ENCODE measurements at places on chromosomes 6 and 20.

GRCh38 chr6:4055420-4056041, 23.4 kb downstream of the FAM217A start:
- DNase-seq, result no peak

GRCh38 chr6:136014454-136015437, 163.2 kb downstream of the PDE7B start:
- no peak for DNase-seq

GRCh38 chr6:166929542-166930189, 26.7 kb downstream of the RNASET2 start:
- no peak for DNase-seq

- no peak for DNase-seq
These were observed 503.2 kb downstream of the CDKAL1 start for GRCh38 chr6:21037453-21037852.

GRCh38 chr6:10555625-10556309, 34.6 kb downstream of the GCNT2 start:
- DNase-seq, result no peak

DNA sequence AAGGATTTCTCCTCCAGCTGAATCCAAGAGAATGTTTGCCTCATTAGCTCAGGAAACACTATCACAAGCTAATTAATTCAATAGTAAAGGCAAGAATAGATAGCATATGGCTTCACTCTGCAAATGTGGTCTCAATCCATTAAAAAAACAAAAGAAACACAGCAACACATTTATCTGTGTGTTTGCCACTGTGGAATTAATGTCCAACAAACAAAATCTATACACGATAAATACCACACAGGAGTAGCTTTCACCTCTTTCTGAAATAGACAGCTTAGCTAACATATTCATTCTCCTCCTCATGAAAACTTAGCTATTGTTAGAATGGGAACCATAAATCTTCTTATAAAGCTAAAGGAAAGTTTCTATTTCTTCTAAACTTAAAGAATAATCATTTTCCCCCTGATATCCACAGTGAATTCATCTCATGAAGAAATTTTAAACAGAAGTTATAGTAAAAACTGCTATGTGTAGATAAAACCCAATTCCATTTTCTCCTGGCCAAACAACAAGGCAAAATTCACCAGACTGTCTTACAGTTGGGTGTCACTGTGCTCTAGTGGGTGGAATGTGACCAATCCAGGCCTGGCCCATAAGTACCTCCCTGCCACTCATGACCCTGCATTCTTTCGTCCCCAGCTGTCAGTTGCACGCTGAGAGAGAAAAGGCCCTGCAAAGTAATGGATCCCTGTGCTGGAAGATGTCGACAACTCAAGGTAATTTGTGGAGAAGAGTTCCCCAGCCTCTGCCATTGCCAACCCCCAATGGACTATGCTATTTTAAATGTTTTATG, 92.9 kb upstream of the NRSN1 start:
- DNase-seq, result no peak

DNA sequence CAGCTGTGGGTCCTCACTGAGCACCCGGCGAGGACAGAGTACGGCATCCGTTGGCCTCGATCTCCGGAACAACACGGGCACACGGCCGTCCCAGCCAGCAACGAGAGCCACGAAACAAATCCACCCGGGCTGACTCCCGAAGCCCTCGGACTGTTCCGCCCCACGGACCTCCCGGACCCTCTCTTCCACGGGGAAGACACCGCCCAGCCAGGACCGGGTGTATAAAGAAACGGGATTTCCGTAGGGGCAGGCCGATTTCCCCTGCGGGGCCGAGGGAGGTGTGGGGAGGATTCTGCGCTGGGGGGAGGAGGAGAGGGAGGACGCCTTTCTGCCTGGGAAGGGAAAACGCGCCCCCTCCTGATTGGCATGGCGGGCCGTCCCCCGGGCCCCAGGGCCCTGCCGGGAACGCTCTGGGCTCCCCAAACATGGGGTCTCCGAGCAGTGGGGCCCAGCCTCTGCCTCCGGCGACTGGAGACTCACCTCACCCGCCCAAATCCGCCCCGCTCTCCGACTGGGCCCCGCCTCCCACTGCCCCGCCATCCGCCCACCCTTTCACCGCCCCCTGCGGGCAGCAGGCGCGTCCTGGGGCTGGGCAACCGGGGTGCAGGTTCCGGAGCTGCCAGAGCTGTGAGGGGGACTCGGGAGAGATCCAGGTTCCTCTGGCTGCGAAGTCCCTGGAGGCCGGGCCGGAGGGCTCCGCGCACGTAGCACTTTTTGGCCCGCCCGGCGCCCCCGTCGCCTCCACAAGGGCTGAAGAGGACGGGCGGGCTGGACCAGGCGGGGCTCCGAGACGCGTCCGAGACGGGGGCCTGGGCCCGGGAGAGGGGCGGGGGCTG, 679 bp upstream of the PPDPF start:
- DNase-seq, result no peak

DNA sequence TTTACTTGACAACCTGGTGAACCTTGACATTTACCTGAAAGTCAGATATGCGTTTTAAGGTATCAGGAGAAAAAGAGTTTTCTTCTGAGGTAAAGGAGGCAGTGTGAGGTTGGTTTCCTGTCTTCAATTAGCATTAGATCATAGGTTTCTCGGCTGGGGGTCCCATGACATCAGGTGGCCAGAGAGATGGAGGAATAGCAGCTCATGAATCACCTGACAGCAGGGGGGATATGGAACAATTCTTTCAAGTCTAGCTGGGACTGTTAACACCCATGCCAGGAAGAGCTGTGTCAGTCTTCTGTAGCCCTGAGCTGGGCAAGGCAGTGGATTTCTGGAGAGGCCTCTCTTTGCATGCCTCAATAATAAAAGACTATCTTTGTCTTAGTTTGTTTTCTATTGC, 108.0 kb upstream of the TMEM170B start:
- peak; percentile 28 for DNase-seq

DNA sequence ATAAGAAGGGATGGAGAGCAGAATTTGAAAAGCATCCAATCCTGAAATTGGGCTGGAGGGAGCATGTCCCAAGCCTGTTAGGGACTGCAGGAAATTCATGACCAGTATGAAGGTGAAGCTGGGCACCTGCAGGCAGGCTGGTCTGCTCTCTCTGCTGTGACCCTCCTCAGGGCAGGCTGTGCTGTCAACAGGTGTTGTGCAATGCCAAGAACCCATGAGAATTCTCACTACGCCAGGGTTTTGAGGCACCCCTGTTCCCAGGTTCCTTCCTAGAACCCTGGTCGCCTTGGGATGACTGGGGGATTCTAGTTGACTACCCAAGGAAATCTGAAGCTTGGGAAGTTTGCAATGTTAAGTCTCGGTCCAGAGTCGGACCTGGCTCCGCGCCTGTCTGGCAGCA, 13.3 kb upstream of the MAS1L start:
- DNase-seq, result no peak

- DNase-seq, result no peak
These were observed 20.6 kb downstream of the VIP start for GRCh38 chr6:152771061-152771687.

DNA sequence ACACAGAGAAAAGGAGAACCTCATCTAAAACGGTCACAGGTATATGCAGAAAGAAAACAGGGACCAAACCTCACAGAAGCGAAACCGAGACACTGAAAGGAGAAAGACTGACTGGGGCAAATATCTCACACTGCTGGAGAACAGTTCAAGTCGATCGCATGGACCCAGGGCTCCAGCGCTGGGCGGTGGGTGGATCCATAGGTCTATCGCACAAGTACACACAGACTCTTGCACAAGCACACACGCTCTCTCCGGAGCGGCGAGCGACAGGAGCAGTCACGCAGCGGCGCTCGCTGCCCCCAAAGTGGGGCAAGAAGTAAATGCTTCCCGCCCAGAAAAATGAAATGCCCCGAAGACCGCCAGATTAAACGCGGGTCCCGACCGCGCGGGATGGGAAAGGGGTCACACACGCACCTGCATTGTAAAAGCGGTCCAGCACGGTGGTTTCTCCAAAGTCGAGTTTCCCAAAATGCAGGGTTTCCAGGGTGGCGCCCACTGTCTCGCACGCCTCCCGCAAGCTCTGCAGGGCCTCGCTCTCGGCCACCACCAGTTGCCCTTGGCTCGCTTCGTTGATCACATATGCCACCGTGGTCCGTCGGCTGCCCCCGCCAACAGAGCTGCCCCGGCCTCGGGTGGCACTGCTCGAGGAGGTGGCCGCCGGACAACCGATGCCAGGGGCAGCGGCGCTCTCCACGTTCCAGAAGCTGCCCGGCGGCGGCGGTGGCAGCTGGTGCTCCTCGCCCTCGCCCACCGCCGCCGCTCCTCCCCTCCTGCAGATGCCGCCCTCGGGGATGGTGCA, 782 bp downstream of the MAP3K5 start:
- peak; percentile 33 for DNase-seq

DNA sequence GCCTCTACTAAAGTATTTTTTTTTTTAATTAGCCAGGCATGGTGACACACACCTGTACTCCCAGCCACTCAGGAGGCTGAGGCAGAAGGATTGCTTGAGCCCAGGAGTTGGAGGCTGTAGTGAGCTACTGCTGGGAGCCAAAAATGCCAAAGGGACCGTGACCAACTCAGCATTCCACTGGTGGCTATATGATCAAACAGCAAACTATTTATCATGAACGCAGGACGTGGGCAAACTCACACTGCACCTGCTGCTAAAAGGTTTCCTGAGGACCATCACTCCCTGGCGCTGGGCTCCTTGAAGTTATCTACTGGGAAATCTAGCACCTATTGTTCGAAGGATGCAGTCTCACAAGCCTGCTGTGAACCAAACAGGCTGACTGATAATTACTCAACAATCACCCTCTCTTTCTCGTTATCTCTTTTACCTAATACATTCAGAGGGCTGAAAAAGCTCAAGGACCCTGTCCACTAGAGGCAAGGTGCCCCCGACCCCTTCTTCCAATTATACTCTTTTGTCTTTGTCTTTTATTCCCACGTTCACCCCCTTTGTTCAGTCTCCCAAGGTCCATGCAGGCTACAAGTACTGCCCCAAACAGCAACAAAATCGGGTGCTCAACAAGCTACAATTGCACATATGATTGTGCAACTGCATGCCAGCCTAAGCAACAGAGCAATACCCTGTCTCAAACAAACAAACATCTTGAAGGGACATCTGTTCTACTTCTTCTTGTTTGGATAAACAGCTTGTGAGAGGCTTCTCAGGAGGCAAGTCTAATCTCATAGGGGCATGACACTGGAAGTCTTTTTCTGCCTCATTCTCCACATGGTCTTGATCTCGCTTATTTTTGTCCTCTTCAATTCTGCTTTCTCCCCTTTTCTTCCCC, 47.7 kb upstream of the PLN start:
- DNase-seq, result no peak

GRCh38 chr6:85920782-85921181, 278.1 kb upstream of the SYNCRIP start:
- no peak for DNase-seq

- DNase-seq, result no peak
These were observed 18.8 kb downstream of the CFAP61 start for GRCh38 chr20:20070871-20071726.

DNA sequence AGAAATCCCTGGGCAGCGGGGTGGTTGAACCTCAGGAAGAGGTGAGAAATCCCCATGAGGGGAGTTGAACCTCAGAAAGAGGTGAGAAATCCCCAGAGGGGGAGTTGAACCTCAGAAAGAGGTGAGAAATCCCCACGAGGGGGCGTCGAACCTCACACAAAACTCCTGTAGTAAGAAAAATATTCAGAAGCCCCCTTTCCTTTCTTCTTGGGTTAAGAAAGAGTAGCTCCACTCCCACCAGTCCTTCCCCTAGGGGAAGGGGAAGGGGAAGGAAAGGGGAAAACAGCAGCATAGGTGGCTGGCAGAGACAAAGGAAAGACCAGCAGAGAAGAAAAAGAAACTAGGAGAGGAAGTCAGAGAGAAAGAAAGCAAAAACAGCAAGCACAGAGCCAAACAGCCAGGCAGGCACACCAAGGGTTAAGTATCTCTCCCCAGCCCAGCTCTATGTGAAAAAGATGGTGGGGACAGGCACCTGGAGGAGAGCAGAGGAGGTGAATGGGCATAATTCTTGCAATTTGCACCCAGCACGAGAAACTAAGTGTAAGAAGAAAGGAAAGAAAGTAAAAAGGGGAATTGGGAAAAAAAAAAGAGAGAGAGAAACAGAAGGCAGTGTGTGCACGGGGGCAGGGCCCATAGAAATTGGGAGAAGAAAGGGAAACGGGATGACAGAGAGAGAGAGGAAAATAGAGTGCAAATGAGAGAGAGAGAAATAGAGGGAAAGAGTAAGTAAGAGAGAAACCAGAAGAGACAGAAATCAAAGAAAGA, 88.2 kb downstream of the PLG start:
- DNase-seq, result no peak

DNA sequence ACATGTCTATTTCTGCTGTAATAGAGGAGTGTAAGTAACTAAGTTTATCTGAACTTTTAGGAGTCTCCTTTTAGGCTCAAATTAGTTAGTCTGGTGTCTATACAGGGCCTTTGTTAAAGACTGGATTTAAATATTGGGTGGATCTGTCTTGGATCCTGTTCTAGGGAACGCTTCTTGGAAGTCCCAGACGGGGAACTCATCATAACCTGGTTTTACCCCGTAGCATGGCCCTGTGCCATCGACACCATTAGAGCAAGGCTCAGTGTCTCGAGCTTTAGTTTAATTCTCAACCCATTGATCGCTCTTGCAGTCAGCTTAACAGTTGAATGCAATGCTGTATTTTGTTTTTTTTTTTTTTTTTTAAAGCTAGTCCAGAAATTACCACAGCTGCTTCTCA, 89.9 kb downstream of the CARMIL1 start:
- no peak for DNase-seq

- no peak for DNase-seq
These were observed 30.3 kb downstream of the CD83 start for GRCh38 chr6:14147891-14148290.

- DNase-seq, result no peak
These were observed 902 bp downstream of the ZNF337 start for GRCh38 chr20:25695532-25696370.

GRCh38 chr6:154615483-154616025, 105.1 kb upstream of the CNKSR3 start:
- no peak for DNase-seq

GRCh38 chr20:49583669-49584417, 15.9 kb upstream of the PTGIS start:
- no peak for DNase-seq

GRCh38 chr6:136723780-136724179, 68.5 kb downstream of the MAP3K5 start:
- DNase-seq, result peak; percentile 26

Measured in stimulated activated naive CD8-positive, alpha-beta T cell treated with anti-CD3 and anti-CD28 coated beads, Interleukin-15, amount 100 ng/mL, for 72 hours (primary cell).